Effector CD4-positive, alpha-beta T cell (primary cell): ENCODE measurements at places on chromosomes 1 and 21.

DNA sequence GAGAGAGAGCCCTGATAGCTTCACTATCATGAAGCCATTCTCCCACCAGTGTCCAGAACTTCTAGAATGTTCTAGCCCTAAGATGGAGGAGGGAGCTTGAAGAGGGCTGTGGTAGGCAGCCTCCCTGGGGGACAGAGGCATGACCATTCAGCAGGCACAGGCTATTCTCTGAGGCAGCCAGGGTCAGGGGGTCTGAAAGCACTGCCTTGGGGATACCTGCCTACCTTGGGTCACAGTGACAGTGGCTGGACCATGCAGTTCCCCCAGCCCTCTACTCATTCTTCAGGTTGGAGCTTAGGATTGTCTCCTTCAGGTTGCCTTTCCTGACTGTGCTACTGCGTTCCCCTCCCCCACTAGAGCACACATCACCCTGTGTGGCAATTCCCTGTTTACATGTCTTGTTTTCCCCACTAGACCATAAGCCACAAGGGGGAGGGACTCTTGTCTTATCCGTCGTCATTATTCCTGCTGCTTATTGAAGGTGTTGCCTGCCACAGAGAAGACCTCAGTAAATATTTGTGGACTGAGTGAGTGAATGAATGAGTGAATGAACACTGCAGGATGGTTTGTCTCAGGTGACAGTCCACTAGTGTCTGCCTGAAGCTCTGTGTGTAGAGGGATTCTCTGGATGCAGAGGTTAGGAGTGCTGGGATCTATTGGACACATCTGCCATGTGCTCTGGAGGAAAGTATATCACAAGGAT lies 5.2 kb downstream of the ZDHHC18 start:
- no peak for DNase-seq

DNA sequence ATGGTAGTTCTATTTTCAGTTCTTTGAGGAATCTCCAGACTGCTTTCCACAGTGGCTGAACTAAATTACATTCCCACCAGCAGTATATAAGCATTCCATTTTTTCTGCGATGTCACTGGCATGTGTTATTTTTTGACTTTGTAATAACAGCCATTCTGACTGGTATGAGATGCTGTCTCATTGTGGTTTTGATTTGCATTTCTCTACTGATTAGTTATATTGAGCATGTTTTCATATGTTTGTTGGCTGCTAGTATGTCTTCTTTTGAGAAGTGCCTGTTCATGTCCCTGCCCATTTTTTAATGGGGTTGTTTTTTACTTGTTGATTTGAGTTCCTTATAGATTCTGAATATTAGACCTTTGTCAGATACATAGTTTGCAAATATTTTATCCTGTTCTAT lies 87.9 kb downstream of the RPS6KC1 start:
- DNase-seq = no peak

GRCh38 chr21:15000081-15000480 lies 64.7 kb downstream of the NRIP1 start:
- DNase-seq = no peak

GRCh38 chr1:77744576-77744975 lies 15.1 kb downstream of the USP33 start:
- DNase-seq = no peak

GRCh38 chr1:8004803-8005573 lies 21.1 kb downstream of the ERRFI1 start:
- no peak for DNase-seq

- no peak for DNase-seq
Measured at GRCh38 chr1:222168621-222169020, 379.3 kb downstream of the HHIPL2 start.

DNA sequence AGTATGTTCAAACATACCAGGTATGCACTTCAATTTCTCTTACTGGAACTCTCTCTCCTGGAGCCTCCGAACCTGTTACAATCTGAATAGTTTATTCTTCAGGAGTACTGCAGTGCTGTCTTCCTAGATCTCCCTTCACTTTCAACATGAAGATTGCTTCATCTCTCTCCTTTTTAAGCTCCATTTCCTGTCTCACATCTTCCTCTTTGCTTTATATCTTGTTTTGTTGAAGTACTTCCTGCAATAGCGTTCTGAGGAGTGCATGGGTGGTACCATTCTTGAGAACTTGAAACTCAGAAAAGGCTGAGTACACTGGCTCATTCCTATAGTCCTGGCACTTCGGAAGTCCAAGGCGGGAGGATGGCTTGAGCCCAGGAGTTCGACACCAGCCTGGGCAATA lies 15.7 kb upstream of the C1orf146 start:
- no peak for DNase-seq

DNA sequence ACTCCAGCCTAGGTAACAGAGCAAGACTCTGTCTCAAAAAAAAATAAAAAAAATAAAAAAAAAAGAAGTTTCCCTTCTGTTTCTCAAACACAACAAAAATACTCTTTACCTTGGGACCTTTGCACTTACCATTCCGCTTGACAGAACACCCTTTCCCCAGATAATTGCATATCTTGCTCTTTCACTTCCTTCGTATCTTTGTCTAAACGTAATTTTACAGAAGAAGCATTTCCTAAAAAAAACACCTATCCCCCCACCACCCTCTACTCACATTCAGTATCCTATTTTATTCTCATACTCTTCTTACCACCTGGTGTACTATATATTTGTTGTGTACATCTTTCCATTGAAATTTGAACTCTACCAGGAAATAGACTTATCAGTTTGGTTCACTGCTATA lies 32.7 kb downstream of the ASH1L start:
- DNase-seq = no peak

GRCh38 chr1:33860671-33861070 lies 3.2 kb upstream of the HMGB4 start:
- DNase-seq = no peak

DNA sequence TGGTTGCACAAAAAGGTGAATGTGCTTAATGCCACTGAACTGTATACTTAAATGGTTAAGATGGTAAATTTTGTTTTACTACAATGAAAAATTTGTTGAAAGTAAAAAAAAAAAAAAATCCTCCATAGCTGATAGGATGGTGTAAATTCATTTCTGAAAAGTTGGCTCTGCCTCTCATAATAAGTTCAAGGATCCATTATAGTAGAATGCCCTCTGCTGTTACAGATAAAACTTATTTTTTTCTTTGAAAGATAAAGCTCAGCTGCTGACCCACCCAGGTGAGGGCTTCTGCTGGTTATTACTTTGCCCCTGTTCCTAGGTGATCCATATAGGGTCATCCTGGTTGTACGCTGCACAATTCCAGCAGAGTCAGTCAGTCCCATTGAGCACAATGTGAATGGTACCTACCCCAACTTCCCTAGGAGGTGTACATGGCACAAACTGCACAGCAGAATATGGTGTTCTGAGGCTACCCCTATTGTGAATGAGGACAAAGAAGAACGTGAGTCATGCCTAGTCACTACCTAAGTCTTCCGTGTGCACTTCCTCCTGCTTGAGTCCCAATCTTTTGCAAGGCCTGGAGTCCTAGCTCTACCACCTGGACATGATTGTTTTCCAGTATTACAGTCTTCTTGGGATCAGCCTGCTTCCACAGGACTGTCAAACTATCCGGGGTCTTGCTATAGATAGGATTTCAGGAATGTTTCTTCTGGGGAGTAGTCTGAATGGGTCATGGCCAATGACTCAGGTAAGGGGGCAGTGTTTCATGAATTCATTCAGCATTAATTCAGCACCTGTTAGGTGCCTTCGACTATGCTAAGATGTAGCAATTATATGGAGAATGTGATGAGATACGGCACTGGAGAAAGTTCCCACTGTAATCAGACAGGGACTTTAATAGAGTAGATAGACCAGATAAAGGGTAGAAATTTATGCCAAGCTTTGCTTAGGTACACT lies 20.8 kb upstream of the CD5L start:
- no peak for DNase-seq

- DNase-seq = no peak
Measured at GRCh38 chr1:201570886-201571624, 32.1 kb downstream of the NAV1 start.

DNA sequence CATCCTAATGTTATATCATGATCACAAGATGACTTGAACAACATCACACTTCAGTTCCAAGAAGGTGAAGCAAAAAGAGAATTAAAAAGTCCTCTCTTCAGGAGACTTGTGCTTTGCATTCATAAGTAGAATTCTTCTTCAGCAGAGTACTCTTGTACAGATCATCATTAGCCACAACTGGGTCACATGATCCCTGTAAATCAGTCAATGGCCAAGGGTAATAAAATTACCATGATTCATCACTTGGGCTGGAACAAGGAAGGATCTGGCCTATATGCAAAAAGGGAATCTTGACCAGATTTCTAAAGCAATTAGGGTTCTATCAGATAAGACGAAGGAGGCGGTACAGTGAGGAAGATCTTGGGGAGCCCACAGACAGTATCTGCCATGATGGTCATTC lies 458.0 kb upstream of the DEPDC1 start:
- DNase-seq = no peak

- DNase-seq = no peak
Measured at GRCh38 chr1:209780268-209780667, 4.1 kb downstream of the C1orf74 start.

GRCh38 chr1:153963030-153963849 lies at the start of gene SLC39A1:
Gene SLC39A1 (minus strand): TSS chr1:153963537. CDS start chr1:153962715, 822 bp downstream.
- peak; percentile 95 for DNase-seq

DNA sequence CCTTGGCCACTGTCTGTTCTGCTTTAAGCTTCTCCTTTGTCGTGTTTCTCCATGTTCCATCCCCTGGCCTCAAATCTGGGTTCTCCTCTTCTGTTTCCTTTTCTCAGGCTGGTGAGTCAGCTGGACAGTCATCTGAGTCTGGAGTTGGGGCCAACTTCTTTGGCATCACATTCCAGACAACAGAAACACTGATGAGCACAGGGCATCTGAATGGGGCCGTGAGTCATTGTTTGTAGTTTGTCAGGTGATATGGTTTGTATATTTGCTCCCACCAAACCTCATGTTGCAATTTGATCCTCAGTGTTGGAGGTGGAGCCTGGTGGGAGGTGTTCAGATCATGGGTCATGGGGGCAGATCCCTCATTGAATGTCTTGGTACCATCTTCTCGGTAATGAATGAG lies 14.3 kb upstream of the OLIG2 start:
- no peak for DNase-seq

GRCh38 chr1:214310010-214310409 lies 29.1 kb downstream of the SMYD2 start:
- DNase-seq = no peak

DNA sequence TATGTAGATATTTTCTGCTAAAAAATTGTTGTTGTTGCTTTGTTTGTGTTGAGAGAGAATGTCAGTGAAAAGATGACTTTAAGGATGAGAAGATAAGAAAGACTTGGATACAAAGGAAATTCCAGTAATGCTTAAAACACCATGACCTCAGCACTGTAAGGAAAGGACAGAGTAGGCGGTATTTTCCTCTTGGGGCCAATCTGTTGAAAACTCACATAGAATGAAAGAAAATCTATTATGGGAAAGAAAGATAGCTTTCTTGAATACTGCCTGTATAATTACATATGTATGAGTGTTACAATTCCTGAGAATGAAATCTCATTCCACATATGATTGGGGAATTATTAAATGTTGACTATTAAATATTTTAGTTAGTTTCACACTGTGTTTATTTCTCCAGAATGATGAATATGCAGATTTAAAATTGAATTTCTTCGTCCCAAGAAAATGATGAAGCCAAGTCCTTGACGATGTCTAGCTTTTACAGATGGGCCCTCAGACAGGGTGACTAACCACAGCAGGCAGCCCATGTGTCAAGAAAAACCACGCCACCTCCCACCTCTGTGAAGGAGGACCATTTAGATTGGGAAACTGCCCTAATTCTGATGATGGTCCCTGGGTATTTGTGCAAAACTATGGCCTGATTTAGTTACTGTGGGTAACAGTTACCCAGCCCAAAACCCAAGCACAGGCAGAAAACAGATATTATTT lies 49.7 kb upstream of the LMO4 start:
- DNase-seq = no peak

GRCh38 chr1:24709791-24710441 lies 35.3 kb upstream of the CLIC4 start:
- DNase-seq = no peak

- DNase-seq = no peak
Measured at GRCh38 chr1:91672601-91673161, 172.0 kb downstream of the CDC7 start.

GRCh38 chr1:54274448-54274847 lies 74.5 kb downstream of the MRPL37 start:
- no peak for DNase-seq

DNA sequence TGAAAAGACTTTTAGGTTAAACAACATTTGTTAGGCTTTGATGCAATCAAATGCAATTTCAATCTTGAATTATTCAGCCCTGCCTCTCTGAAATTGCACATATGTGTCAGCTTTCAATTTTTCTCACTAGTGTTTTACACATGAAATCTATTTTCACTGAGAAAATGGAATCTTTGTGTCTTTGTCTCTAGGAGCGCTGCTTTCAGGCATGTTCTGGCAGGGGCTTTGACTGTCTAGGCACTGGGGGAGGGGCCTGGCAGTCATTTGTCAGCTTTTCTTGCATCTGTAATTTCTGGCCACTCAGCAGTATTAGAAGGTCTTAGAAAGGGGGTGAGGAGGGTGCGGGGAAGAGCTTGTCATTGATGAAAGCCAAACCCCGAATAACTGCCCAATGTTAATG lies 264.4 kb downstream of the PTPRC start:
- DNase-seq = no peak

DNA sequence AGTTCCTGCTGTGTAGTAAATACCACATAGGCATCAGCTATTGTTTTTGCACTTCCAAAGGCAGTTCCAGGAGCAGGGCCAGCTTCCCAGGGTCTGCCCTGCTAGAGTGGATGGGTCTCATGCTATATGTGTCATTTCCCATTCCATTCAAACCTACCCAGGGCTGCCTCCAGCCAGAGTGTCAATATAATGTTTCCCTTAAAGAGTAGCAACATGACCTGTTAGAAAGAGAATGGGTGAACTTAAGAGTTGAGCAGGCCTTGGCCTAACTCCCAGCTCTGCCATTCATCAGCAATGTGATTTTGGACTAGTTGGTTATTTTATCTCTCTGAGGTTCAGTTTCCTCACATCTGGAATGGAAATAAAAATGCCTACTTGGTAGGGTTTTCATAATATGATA lies 44.9 kb downstream of the RAB3B start:
- DNase-seq = no peak

GRCh38 chr1:201250326-201251011 lies 32.8 kb upstream of the PKP1 start:
- no peak for DNase-seq

DNA sequence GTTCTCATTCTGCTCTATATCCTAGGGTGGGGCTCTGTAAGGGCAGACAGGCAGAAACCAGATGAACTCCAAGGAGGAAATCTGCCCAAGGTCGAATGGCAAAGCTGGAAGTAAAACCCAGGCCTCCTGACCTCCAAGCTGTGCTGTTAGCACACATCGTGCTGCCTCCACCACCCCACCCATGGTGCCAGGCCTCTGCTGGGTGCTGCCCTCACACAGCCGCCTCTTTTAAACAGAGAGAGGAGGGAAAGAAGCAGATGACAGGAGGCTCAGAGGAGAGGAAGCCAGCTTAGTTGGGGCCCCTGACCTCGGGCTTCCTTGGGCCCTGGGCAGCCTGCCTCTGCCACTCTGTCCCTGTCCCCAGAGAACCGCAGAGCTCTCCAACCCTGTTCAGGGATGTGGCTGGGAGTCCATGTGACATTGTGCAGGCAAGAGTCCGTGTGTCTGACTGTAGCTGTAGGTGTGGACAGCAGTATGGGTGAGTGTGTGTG lies 1.1 kb downstream of the SYNC start:
- no peak for DNase-seq
